ENCODE measurements at places on chromosomes 12 and 14. TPM values are rescaled to one million over a fixed set of nuclear protein-coding genes. Genes with fewer than 3 reads are reported as not detected.

PELI2 gene
- not detected for polyA plus RNA-seq

PSMC6 gene
- polyA plus RNA-seq = 37.9 TPM

NOXRED1 gene
- polyA plus RNA-seq = 0.37 TPM

KRT79 gene
- not detected for polyA plus RNA-seq

DNA sequence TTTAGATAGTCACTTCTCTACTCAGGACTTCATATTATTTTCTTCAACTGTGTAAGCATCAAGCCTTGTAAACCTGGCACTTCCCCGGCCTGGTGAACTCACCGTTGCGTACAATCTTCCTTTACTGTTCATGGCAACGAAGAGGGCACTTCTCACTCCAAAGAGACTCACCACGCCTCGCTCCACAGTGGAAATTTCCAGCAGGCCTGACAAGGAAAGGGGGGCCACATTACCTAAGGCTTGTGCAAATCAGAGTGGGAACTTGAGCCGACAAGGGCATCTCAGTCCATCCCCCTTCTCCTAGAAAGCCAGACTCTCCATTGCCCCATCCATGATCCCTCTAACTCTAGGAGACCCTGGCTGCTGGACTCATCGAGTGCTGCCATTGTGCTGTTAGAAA is 1.6 kb downstream of the FGF6 start:
- no peak for DNase-seq

DNA sequence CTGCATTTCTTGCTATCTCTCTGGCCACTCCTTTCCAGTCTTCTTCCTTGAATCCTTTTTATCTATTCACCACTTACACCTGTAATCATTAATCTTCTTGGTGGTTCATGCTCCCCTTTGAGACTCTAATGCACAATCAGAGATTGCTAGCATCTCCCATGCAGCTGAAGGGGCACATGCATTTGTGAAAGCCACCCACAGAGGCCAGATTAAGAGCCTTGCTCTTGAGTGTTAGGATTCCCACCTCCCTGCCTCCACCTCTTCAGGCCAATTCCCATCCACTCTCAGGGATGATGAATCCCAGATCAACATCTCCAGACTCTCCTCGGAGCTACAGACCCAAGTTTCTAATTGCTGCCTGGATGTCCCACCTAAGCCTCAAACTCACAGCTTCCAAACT is 19.4 kb upstream of the KRT18 start:
- no peak for DNase-seq

GRCh38 chr14:72527591-72527990 is 366.3 kb downstream of the DPF3 start:
- no peak for DNase-seq

DNA sequence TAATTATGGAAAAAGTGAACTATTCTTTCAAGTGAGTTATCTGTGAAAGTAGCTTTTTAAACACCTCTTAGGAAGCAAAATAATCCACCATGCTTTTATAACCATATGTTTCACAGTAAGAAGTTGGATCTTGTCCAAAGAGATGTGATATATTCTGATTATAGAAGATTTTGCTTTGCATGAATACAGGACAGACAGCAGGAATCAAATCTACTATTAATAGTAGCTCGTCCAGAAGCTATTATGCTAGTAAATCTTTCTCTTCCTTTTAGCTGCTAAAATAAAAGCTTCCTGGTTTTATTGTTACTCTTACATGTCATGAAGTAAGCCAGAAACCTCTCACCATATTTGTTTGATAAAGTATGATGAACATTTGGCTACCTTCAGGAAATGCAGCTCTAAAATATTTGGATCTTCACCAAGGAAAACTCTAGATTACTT is 257.0 kb downstream of the IPO8 start:
- DNase-seq = no peak

DNA sequence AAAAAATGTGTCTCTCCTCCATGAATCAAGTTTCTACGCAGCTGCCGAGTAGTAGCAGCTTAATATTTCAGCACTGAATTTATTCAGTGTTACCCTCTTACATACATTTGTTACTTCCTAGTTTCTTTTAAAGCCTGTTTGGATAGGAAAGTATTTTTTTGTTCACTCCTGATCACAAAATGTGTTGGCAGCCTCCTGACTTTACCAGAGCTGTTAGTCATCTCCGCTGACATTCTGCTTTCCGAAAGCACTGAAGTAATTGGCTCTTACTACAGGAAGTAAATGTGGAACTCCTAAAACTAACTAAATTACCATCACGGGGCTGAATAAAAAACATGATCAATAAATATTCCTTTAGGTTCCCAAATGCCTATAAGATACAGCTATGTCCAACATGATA is 225.5 kb downstream of the EPS8 start:
- no peak for DNase-seq

DNA sequence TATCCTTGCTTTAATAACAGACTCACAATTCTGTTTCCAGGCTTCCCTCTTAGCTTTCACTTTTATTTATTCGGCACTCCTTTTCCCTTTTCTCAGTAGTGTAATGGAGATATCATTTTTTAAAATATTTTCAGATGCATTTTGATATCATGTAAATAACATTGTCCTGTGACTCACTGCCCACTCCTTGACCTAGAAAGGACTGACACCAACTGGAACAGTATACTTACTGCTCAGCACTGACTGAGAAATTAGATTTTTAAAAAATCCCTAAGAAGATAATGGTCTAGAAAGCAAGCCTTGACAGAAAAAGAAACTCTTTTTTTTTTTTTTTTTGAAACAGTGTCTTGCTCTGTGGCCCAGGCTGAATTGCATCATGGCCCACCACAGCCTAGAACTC is 118.0 kb upstream of the FSCB start:
- no peak for DNase-seq

GRCh38 chr12:129887101-129887500 is 16.7 kb downstream of the TMEM132D start:
- no peak for DNase-seq

DNA sequence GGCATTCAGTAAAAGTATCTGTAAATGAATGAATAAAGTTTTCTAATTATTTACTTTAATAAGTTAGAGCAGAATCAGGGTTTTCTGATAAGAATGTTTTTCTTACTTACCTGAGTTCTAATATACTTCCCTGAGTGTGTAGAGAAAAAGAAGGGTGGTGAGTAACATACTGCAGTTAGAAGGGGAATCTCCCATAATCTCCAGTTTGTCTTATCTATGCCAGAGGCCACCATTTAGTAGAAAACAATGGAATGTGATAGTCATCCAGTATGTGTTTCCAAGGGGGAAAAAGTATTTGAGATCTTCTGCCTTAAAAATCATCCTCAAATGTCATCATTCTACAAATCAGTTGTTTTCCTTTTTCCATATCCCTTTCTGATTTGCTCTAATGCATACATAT is 56.5 kb upstream of the PAWR start:
- DNase-seq = no peak

All from SK-N-SH (cell line).